ENCODE measurements at places on chromosomes 2 and 18. TPM values are rescaled to one million over a fixed set of nuclear protein-coding genes. Genes with fewer than 3 reads are reported as not detected.
A peak's percentile ranks its signal among the peaks of the same experiment; 100 is the strongest.

SP100 gene
- 64.8 TPM for total RNA-seq

PSMA8 gene
- not detected for total RNA-seq

DNA sequence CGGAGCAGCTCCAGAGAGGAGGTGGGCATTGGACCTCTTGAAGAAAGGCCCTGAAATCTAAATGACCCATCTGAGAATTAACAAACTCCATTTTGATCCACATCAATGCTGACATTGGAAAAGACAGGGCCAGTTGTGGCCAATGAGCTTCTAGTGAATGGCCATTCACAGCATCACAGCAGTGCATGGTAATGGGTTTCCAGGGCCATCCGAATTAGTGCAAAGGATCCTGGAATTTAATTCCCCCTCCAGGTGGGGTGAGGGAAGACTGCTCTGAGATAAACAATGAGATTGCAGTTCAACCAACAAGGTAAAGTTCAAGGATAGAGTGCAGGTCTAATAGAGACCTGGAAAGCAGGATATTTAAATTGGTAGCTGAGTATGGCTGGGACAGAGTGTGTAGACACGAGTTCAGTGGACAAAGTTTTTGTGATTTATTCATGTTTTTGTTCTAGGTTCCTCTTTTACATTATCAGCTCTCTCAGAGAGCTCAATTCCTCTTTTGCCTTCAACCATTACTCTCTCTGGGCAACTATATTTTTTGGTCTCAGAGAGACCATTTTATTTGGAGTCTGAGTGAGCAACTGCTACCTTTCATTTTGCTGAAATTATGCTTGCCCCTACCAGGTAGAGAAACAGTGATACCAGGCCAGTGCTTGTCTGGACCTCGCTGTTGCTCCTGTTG, 5.0 kb downstream of the TACR1 start:
- no peaks in the 10 kb centered on the region for H3K36me3 ChIP-seq
- H3K27me3 ChIP-seq, result no peaks in the 10 kb centered on the region
- H3K27ac ChIP-seq, result no peak overlapping the region
- no peak overlapping the region for H3K4me3 ChIP-seq
- DNase-seq, result no peak

GRCh38 chr2:171166328-171166983, 5.8 kb upstream of the TLK1 start:
- H3K36me3 ChIP-seq, result no peaks in the 10 kb centered on the region
- H3K27me3 ChIP-seq, result no peaks in the 10 kb centered on the region
- H3K4me1 ChIP-seq, result no peaks in the 10 kb centered on the region
- no peak overlapping the region for H3K4me3 ChIP-seq
- H3K27ac ChIP-seq, result no peak overlapping the region

DNA sequence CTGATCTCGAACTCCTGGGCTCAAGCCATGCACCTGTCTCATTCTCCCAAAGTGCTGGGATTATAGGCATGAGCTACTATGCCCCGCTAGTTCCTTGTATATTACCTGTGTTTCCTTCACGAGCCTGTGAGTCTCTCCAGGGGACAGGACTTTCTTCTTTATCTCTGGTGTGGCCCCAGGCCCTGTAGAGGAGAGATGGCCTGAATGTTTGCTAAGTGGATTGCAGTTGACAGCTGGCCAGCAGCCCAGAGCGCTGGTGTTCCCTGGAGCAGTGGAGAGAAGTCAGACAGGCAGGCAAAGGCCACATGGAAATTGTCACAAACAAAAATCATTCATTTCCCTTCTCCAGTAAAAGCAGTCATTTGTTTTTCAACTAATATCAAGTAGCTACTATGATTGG, 17.9 kb downstream of the LPIN1 start:
- no peaks in the 10 kb centered on the region for H3K27me3 ChIP-seq
- DNase-seq, result no peak
- H3K4me3 ChIP-seq, result no peak overlapping the region
- H3K27ac ChIP-seq, result no peak overlapping the region

DNA sequence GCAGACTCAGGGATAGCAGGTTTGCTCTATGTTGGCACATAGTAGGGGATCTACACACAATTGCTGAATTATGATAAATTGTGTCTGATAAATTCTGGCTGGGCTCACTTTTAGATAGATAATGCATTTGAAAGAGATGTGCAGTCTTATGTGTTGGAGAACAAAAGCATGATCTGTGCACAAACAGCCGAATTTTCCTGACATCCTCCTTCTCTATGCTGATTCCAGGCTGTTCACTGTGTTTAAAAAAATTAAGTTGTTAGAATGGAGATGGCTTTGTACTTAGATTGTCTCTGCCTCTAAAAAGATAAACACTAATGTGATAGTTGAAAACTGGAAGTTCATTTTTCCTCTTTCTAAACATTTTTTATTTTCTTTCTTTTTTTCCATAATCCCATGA, 2.1 kb downstream of the CERS6 start:
- H3K4me1 ChIP-seq, result peaks cover 32% of the 10 kb centered on the region
- peak overlapping the region; percentile 99 for H3K4me3 ChIP-seq
- DNase-seq, result no peak

DNA sequence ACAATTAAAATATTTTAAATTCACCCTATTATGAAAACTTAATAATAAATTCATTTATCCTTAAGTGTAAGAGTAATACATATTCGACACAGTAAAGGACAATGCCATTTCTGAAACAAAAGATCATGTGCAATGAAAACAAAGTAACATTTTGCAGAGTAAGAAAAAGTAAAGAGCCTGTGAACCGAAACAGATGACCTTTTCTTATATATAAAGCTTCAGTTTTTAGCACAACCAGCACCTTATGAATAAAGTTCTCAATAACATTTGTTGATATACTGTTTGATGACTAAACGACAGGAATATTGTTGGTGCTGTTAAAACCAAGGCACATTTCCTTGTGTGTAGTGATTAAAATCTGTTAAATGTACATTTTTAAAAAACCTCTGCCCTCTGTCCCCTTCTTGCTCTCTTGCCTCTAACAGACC, 1.5 kb downstream of the PELI1 start:
- no peak for DNase-seq
- peak overlapping the region; percentile 99 for H3K27ac ChIP-seq
- H3K4me3 ChIP-seq, result peak overlapping the region; percentile 92
- H3K27me3 ChIP-seq, result no peaks in the 10 kb centered on the region

DNA sequence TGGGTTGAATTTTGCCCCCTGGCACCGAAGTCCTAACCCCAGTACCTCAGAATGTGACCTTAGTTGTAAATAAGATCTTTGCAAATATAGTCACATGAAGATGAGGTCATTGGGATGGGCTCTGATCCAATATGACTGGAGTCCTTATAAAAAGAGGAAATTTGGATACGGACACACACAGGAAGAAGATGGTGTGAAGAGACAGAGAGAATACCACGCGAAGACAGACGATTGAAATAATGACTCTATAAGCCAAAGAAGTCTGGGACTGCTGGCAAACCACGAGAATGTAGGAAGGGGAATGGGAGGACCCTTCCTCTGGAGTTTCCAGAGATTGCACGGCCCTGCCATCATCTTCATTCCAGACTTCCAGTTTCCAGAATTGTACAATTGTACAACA, 98.6 kb downstream of the CPO start:
- peaks cover 7% of the 10 kb centered on the region for H3K4me1 ChIP-seq
- no peaks in the 10 kb centered on the region for H3K36me3 ChIP-seq
- H3K27ac ChIP-seq, result no peak overlapping the region
- DNase-seq, result no peak

DNA sequence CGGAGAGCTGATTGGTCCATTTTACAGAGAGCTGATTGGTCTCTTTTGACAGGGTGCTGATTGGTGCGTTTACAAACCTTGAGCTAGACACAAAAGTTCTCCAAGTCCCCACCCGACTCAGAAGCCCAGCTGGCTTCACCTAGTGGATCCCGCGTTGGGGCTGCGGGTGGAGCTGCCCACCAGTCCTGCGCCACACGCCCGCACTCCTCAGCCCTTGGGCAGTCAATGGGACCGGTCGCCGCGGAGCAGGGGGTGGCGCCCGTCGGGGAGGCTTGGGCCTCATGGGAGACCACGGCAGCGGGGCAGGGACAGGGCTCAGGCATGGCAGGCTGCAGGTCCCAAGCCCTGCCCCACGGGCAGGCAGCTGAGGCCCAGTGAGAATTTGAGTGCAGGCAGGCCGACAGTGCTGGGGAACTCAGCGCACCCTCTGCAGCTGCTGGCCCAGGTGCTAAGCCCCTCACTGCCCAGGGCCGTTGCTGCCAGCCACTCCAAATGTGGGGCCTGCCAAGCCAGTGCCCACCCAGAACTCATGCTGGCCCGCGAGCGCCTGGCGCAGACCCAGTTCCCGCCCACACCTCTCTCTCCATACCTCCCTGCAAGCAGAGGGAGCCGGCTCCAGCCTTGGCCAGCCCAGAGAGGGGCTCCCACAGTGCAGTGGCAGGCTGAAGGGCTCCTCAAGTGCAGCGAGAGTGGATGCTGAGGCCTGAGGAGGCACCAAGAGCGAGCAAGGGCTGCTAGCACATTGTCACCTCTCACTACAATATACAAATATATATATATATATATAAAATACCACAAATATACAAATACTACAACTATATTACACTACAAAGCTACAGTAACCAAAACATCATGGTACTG, 100.7 kb downstream of the SPIRE1 start:
- H3K4me3 ChIP-seq, result no peak overlapping the region
- H3K36me3 ChIP-seq, result no peaks in the 10 kb centered on the region

All from vagina (tissue), 2 donors.